Suprapubic skin (tissue), 4 donors: ENCODE measurements at places on chromosomes 12 and 14.

DNA sequence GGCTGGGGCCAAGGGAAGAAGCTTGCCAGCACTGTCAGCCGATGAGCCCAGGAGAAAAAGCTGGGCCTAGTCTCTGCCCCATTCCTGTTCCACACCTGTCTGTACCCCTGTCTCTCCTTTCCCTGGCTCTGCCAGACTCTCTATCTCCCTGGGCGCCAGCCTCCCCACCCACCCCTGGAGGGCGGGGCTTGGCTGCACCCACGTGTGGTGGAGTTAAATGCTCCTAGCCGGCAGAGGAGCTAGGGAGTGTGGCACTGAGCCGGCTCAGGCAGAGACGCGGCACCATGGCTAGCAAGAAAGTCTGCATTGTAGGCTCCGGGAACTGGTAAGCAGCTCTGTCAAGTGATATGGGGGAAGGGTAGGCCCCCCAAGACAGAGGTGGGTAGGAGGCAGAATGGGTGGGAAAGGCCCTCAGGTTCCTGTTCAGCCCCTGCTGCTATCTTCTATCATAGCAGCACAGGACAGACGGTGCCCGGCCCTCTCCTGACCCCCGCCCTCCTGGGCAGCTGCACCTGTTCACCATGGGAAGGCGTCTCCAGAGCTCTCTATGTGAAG lies at the start of gene GPD1:
Gene GPD1 (plus strand): TSS at position 242 of the 555 bp plus-strand sequence. CDS start 43 bp downstream, at position 285.
- no peak for DNase-seq

DNA sequence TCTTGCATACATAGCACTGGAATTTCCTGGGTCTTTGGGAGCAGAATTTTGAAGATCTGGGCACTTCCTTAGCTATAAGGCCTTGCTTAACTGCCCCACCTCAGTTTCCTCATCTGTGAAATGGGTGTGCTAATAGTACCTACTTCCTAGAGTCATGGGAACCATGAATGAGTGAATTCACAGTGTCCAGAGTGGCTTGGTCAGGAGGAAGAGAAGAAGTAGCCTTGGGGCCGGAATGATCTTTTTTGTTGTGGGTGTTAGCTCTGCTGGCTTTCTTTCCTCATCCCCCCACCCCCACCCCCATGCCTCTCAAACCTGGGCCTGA lies 2.4 kb downstream of the SH2B3 start:
- no peak for DNase-seq

GRCh38 chr12:66107451-66107915 lies 23.1 kb downstream of the LLPH start:
- DNase-seq = peak; percentile 68

GRCh38 chr12:124861492-124861891 lies 2.2 kb downstream of the SCARB1 start:
- no peak for DNase-seq
